H1 (cell line): ENCODE measurements at places on chromosomes 13 and 19.

DNA sequence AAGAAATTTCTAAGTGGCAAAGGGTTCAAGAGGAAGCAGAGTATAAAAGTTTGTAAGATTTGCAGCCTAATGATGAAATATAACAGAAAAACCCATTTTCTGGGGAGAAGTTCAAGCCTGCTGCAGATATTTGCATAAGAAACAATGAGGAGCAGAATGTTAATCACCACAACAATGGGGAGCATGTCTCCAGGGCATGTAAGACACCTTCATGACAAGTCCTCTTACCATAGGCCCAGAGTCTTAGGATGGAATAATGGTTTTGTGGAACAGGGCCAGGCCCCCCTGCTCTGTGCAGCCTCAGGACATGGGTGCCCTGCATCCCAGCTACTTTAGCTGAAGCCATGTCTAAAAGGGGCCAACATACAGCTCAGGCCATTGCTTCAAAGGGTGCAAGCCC is 809.0 kb upstream of the SLITRK5 start:
- no peak for DNase-seq

- DNase-seq = no peak
Observed at GRCh38 chr19:48874303-48875135, 2.3 kb downstream of the PPP1R15A start.

- DNase-seq = peak; percentile 77
Observed at GRCh38 chr19:44643605-44644401, at the start of gene PVR. Gene PVR (plus strand): TSS chr19:44643910. CDS start chr19:44644097, 187 bp downstream.

DNA sequence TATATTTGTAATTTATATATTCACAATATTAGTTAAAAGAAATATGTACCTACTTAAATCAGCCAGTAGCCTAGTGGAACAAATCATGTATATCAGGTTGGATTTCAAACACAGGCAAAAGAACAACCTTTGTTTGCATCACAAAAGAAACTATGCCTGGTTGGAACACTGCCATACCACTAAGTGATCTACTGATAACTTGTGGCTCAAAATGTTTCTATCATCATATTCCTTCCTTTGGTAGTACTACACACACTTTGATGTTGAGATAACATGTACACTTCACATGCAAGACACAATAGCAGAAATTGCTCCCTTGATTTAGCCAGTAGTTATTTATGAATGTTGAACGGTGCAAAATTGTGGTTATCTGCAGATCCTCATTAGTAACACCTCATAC is 146.0 kb upstream of the GPC6 start:
- no peak for DNase-seq

- no peak for DNase-seq
Observed at GRCh38 chr13:84885868-84886267, 913.4 kb downstream of the SLITRK6 start.

DNA sequence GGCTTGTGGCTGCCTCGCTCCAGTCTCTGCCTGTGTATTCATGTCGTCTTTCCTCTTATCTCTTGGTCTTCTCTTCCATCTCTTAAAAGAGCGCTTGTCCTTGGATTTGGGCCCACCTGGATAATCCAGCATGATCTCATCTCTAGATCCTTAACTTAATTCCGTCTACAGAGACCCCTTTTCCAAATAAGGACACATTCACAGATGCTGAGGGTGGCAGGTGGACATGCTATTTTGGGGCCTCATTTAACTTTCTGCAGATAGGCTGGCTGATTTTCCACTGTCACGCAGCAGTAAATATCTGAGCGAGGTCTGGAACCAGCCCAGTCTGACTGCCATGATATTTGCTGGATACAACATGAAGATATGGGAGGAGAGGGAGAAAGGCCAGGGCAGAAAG is 41.5 kb upstream of the TSHZ3 start:
- DNase-seq = no peak

DNA sequence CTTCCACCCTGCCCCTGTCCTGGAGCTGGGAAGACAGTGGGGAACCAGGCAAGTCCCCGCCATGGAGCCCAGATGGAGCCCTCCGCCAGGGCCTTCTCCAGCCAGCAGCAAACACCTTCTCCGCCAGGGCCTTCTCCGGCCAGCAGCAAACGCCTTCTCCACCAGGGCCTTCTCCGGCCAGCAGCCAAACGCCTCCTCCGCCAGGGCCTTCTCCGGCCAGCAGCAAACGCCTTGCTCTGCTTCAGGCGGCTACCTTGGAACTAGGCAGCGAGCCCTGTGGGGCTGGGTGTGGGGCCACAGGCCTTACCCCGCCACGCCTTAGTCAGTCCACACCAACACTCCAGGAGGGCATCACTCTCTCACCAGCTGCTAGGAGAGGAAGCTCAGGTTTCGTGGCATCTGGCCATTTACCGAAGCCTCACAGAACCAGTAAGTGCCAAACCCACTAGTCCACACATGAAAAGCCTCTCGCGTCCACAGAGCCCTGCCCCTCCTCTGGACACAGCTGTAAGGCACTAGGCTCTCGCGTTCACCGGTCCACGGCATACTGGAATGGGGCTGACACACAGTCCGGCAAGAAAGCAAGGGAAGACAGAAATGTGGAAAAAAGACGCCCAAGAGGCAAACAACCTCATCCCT is 41.0 kb downstream of the MLLT1 start:
- DNase-seq = no peak

DNA sequence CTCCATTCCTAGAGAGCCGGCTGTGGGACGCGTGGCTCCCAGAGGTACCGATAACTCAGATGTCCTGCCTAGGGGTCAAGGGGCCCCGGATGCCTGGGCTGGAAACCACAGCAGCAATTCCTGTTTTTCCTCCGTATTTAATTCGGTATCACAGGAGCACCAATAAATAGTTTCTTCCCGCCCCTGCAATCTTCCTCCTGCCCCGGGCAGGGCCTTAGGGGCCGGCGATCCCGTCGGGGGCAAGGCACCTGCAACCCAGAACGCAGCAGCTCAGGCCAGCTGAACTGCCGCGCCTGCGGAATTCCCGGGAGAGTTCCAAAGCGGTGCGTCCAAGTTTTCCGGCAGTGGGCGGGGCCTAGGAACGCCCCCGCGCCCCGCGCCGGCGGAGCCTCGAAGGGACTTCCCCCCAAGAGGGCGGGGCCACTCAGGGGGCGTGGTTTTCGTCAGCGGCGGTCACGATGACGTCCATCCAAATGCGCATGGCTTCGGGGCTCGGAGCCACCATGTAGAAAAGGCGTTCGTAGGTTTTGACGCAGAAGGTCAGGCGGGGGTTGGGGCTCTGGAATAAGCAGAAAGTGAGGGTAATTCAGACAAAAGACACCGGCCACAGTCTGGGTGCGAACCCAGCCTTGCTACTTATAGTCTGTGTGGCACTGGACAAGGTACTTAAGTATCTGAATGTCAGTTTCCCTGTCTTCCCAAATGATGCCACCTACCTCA is 9.7 kb upstream of the LYPD3 start:
- peak; percentile 84 for DNase-seq

GRCh38 chr19:50909240-50910070 is 1.7 kb downstream of the KLK4 start:
- DNase-seq = peak; percentile 100

GRCh38 chr13:45178349-45179162 is 22.3 kb downstream of the KCTD4 start:
- no peak for DNase-seq

- no peak for DNase-seq
Observed at GRCh38 chr13:101412076-101412475, 4.2 kb downstream of the NALCN start.

DNA sequence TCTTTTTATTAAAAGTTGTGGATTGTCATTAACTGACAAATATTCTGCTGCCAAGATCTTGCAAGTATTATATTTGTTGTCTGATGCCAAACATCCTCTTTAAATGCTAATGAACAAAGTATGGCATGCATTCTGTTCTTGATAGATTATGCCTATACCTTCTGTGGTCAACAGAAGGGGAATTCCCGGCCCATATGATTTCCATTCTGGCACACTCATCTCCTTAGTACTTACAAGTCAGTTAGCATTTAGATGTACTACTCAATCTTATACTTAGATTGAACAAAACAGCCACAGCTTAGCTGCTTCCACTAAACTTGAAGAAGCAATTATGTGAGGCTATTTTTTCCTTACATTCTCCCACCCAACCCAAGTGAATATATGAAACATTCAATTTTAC is 246.1 kb upstream of the DACH1 start:
- no peak for DNase-seq

DNA sequence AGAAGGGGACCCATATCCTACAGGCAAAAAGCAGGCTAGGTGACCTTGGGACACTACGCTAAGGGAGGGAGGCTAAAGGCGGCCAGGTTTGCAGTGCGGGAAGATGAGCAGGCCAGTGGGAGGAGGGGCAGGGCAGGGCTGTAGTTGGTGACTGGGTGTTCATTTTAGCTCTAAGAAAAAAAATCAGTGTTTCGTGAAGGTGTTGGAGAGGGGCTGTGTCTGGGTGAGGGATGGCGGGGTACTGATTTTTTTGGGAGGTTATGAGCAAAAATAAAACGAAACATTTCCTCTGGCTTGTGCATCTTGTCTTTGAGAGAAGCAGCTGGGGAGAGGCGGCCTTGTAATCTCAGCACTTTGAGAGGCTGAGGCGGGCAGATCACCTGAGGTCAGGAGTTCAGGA is 4.3 kb upstream of the NUP62 start:
- DNase-seq = no peak

DNA sequence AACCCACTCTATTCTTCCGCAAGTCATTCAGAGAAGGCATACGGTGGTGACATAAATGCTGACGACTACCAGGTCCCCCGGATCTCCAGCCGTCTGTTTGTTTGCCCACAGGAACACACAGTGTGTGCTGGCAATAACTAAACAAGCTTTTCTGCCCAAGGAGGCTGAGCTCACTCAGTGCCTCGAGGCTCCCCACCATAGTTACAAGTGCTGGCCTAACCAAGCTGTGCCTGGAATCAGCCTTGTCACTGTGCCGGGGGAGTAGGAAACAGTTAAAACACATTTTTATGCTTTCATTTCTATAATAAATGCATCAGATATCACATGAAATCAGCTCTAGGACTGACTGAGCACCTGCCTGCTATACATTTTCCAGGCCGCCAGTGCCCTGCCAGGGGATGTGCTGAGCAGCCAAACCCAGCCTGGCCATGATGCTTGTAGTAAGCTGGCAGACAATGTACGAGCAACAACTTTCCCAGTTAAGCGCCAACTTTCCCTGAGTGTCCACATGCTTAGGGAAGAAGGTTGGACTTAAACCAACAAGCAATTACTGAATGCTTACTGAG is 28.1 kb downstream of the BRD4 start:
- DNase-seq = no peak

GRCh38 chr19:52351512-52351911 is 15.5 kb downstream of the ZNF610 start:
- DNase-seq = peak; percentile 66

DNA sequence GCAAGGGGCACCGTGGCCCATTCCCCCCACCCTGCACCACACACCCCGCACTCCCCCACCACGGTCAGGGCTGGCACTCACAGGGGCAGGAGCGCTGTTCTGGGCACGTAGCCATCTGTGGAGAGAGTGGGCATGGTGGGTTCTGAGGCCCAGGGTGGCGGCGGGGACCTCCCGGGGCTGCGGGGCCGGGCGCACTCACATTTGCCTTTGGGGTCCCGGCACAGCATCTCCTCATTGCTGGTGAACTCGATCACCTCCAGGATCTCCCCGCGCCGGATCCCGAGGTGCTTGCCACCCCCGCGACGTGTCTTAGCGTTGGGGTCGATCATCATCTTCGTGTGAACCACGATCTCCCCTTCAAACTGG is 12.1 kb downstream of the PRAM1 start:
- no peak for DNase-seq

GRCh38 chr19:35253316-35254286 is 4.8 kb downstream of the LSR start:
- DNase-seq = peak; percentile 48

GRCh38 chr13:105336706-105337576 is 1198.5 kb downstream of the EFNB2 start:
- no peak for DNase-seq

DNA sequence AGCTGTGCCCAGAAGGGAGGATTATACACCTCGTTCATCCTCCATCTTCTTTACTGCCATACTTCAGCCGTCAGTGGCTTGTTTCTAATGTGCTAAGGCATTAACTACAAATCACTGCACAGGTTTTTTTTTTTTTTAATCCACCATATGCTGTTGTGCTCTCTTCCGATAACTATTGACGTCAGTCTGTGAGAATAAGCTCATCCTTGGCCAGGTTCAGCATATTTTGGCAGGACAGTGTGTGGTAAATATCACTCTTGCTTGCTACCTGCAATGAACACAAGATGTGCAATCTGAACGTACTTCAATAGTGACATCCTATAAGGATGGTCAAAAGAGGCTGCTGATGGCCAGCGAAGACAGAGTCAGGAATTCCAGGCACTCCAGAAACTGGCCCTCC is 2030.7 kb upstream of the PCDH20 start:
- no peak for DNase-seq

GRCh38 chr13:43545317-43545874 is 241.4 kb downstream of the ENOX1 start:
- no peak for DNase-seq

DNA sequence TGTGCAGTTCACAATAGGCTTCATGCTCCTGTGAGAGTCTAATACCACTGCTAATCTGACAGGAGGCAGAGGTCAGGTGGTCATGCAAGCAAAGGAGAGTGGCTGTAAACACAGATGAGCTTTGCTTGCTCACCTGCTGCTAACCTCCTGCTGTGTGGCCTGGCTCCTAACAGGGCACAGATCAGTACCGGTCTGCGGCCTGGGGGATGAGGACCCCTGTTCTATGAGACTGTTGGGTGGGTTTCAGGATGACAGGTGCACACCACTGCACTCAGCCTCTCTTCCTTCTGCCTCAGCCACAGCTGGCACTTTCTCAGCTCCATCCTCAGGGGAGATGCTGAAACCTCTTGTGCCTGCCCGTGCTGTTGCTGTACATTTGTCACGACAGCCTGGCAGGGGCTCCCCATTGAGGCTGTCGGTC is 9.7 kb downstream of the CLEC4G start:
- no peak for DNase-seq

GRCh38 chr13:31538067-31539042 is 201.0 kb upstream of the RXFP2 start:
- no peak for DNase-seq

- DNase-seq = no peak
Observed at GRCh38 chr13:108425056-108425455, 155.5 kb downstream of the TNFSF13B start.

DNA sequence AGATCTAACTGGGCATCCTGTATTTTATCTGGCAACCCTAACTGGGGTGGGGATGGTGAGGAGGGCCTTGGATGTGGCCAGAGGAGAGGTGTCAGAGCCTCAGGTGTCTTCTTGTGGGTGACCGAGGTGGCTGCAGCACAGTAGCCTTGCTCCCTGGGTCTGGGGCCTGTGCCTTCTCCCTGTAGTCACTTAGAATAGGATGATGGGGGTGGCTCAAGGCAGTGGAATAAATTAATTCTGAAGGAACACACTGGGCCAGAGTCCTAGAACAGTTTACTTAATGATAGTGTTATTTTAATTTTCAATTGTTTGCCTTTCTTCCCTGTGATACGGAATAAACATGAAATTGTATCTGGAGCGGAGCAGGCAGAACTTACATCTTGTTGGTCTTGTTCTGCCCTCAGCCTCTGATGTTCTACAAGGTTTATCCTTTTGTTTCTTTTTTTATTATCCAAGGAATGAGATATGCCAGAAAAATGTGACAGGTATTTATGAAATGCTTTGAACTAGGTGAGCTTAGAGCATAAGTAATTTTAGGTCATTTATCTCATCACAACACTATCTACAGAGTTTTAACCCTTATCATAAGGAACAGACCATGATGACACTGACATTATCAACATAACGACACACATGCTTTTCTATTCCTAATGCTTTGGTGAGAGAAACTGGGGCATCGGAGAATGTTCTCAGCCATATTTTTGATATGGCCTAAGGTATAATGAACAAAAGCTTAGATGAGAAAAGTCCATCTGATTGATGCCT is 51.4 kb downstream of the LRCH1 start:
- no peak for DNase-seq

GRCh38 chr19:10353793-10354391 is 14.5 kb upstream of the ICAM3 start:
- peak; percentile 99 for DNase-seq
